Activated CD8-positive, alpha-beta memory T cell treated with anti-CD3 and anti-CD28 coated beads for 48 hours (primary cell): ENCODE measurements at places on chromosomes 7 and 10.

- no peak for DNase-seq
Measured at GRCh38 chr7:41917-42565, 150.3 kb upstream of the FAM20C start.

- no peak for DNase-seq
Measured at GRCh38 chr7:143243614-143244013, 19.6 kb upstream of the GSTK1 start.

DNA sequence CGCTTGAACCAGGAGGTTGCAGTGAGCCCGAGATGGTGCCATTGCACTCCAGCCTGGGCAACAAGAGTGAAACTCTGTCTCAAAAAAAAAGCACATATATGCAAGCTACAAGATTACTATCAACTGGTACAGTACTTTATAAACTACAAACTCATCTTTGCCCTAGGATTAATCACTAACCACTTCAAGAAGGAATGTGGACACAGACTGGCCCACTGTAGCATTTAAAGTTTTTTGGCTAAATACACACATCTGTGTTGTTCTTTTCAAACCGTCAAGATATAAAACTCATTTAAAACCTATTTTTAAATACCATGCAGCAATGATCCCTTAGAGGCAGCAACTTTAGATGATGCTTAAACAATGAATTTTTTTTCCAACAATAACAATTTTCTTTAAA lies 205.4 kb downstream of the IMMP2L start:
- DNase-seq, result no peak

- no peak for DNase-seq
Measured at GRCh38 chr10:43940898-43941837, 292.5 kb upstream of the ZNF32 start.

DNA sequence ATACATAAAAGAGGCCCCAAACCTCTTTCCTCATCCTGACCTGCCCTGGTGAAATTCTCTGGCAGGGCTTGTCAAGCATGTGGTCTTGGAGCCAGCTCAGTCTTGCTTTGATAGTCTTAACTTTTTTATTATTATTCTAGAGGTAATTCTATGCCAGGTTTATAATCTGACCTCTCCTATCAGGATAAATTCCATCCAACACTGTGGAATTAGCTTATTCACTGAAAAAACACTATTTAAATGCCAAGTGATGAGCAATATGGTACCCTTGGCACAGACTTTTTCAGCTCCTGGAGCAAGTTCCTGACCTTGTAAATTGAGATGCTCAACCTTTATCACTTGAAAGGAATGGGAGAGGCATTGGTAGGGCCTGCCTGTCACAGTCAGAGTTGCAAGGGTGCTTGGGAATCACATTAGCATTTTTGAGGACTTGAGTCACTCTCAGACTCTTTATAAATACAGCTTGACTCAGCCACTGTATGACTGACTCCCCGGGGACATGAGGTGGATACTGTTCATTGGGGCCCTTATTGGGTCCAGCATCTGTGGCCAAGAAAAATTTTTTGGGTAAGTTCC lies at the start of gene CPA4:
Gene CPA4 (plus strand): TSS at position 480 of the 576 bp plus-strand sequence. CDS start 20 bp downstream, at position 500.
- DNase-seq, result no peak

DNA sequence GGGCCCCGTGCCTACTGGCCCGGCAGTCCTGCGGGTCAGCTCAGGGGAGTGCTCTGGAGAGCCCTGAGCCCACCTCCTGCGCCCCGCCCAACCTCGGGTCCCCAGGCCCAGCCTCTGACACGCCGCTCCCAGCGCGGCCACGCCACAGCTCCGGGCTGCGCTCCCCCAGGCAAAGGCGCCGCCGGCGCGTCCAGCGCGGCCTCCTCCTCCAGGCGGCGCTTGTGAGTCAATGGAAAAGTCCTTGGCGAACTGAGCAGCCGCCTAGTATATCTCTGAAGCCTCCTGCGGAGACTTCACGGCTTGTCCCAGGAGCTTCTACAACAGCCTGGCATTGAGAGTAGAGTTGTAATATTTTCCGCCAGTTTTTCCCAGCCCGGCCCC lies 29.5 kb upstream of the BMS1 start:
- peak; percentile 46 for DNase-seq

GRCh38 chr7:24899161-24899560 lies 80.8 kb downstream of the OSBPL3 start:
- DNase-seq, result no peak

GRCh38 chr7:2542011-2542915 lies 13.1 kb downstream of the BRAT1 start:
- no peak for DNase-seq

DNA sequence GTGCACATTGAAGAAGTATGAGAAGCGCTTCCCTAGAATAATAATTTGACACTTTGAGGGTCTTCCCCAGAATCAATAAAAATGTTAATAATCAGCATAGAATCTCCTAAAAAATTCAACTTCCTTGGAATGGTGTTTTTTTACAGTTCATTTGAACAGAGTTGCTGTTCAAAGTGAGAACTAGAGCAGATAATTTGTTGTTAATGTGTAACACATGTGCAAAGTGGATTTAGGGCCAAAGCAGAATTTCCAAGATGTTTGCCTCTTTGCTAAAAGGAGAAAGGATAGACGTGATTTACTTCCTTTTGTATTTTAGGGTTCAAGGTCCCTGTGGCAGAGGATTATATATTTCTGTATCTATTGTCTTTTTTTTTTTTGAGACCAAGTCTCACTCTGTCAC lies 73.8 kb downstream of the ZNF277 start:
- DNase-seq, result no peak

DNA sequence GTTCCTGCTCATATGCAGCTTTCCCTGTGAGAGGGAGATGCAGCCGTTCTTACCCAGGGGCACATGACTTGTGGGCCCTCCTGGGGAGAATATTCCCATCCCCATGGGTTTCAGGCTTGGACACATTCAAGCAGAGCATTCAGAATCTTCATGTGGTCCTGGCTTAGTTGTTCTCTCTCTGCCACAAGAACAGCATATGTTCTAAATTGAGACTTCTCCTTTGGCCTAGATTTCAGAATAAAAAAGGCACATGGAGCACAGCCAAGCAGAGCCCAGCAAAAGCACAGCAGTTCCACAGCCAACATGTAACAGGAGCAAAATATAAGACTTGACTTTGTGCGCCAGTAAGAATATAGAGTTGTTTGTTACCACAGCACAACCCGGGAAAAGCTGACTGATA lies 306.4 kb upstream of the MYO3A start:
- no peak for DNase-seq

- no peak for DNase-seq
Measured at GRCh38 chr10:72738486-72738885, 46.5 kb downstream of the MCU start.

GRCh38 chr10:49388161-49388560 lies 7.7 kb downstream of the DRGX start:
- no peak for DNase-seq

DNA sequence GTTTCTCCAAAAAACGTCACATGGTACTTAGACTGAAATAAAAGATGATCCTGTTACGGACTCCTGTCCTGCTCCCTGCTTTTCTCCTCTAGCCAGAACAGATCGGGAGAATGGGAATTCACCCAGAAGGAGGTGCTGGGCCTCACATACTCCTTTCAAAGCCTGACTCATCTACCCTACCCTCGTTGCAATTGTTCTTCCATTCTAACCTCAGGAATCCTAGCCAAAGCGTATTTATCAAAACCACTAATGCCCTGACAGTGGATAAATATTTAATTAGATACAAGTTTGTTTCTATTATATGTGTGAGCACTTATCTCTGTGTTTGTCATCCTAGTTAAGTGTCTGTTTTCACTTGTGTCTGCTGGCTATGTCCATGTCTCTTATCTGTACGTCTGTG lies 21.7 kb downstream of the ZCWPW1 start:
- DNase-seq, result no peak

DNA sequence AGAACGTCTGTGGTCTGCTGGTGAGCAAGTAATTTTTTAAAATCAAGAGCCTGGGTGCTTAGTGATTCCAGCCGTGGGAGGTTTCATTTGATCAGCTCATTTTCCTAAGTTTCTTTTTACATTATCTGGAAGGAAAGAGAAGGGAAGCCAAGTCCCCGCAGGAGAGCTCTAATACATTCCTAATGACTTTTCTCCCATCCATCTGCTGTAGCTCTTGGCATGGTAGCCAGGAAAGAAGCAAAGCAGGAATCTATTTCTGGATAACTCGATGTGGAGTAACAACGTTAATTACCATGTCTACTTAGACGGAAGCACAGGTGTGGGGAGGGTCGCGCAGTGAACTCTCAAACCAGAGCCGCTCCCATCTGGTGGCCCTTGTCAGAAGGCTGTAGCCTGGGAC lies 121.9 kb downstream of the PAXIP1 start:
- DNase-seq, result no peak

- DNase-seq, result no peak
Measured at GRCh38 chr7:149886018-149886415, 12.2 kb downstream of the ATP6V0E2 start.

DNA sequence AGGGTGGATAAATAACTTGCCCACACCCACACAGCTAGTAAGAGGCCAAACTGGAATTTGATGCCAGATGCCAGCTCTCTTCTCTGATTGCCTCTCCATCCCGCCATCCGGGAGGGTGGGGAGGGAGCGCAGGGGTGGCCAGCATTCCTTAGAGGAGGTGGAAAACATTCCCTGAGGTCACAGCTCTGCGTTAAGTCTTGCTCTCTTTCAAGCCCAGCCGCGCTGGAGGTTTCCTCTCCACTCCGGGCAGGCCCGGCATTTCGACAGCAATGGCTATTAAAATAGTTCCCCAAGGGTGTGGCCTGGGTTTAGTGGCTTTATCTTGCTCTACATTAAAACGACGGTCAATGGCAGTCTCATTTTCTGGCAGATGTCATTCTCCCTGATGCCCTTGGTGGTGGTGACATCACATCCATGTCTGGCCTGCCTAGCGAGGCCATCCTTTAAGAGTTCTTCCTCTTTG lies 16.1 kb upstream of the C10orf71 start:
- no peak for DNase-seq

DNA sequence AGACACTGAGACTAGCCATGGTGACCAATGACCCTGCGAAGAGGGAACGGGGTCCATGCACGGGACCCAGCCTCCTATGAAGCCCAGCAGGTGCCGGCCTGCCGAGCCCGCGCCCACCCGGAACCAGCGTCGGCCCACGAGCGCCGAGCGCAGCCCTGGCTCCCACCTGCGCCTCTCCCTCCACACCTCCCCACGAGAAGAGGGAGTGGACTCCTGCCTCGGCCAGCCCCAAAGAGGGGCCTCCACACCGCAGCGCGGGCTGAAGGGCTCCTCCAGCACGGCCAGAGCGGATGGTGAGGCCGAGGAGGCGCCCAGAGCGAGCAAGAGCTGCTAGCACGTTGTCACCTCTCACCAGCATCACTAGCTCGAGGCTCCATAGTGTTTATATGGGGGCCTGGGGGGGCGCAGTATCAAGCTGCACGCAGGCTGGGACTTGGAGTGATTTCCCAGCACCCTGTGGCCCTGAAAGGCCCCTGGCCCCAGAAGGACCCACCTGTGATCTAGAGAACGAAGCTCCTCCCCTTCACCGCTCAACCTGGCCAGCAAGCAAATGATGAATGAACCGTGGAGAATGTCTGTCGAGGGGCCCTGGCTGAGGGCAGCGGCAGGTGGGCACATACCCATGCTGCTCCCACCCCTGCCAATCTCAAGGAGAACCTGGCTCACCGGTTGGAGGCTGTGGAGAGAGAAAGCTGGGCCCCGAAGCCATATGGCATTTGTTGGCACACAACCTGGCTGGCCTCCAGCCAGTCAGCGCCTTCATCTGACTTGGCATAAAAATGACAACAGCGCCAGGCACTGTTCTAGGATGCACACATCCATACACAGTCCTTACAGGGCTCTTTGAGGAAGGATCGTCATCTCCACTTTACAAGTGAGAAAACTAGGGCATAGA lies 30.7 kb downstream of the GHRHR start:
- no peak for DNase-seq

GRCh38 chr7:23445326-23445725 lies 25.0 kb downstream of the IGF2BP3 start:
- DNase-seq, result no peak

GRCh38 chr7:81710751-81711150 lies 59.1 kb downstream of the HGF start:
- no peak for DNase-seq

DNA sequence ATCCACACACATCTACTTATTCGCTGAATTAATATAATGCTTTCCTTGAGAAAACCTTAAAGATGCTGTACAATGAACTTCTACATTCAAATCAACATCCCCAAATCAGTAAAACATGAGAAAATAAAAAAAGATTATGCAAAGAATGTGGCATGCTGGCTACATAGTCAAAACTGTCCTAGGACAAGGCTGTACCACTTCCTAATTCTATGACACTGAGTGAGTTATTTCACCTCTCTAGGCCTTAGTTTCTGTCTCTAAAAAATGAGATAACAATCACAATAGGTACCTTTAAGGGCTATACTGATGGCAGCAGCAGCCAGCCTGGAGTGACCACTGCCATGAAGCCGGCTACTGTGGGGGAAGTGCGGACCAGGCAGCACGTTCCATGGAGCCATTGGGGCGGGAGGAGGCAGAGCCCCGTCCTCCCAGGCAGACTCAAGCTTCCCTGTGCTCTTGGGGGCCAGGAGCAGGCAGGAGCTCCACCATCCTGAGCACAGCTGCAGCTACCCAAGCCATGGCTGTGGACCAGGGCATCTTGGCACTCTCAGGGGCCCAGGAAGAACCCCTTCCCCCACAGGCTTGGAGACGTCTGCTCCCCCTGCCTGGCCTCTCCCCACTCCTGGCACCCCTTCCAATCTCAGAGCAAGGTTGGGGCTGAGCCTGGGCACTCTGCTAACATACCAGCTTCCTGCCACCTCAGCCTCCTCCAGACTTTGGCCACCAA lies 110.2 kb downstream of the ELAPOR2 start:
- no peak for DNase-seq

- peak; percentile 59 for DNase-seq
Measured at GRCh38 chr10:5975641-5976473, 1.5 kb downstream of the IL15RA start.

DNA sequence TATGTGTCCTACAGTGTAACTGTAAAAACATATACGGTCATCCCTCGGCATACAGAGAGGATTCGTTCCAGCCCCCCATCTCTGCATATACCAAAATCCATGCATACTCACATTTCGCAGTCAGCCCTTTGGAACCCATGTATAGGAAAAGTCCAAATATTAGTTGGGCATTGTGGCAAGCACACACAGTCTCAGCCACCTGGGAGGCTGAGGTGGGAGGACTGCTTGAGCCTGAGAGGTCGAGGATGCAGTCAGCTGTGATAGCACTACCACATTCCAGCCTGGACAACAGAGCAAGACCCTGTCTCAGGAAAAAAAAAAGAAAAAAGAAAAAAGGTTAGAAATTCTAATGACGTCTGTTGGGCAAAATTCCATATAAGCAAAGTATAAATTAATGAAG lies 29.1 kb downstream of the MDH2 start:
- no peak for DNase-seq

- DNase-seq, result no peak
Measured at GRCh38 chr7:80386686-80387085, 125.2 kb downstream of the GNAT3 start.

- no peak for DNase-seq
Measured at GRCh38 chr7:137880432-137880831, 33.7 kb upstream of the DGKI start.
